AG20443 (cell line): ENCODE measurements at places on chromosomes 5 and 9.

DNA sequence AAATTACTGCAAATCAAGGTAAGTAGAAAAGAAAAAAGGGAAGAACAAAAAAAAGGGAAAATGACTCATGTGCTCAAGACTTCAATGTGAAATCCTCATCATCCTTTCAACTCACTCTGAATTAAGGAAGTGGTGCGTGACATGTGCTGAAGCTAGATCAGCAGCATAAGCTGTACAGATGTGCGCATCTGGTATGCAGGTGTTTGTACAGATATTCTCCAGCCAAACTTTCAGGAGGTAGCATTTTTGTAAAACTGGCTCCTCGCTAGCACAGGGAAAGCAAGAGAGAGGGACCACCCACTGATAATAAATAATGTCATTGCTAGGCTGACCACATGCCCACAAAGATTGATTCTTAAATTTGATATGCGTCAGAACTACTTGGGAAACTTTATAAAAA lies 253.9 kb upstream of the RGMB start:
- no peak for DNase-seq

- DNase-seq = peak; percentile 70
These were observed 33.7 kb downstream of the LHX2 start for GRCh38 chr9:124045076-124045829.

- peak; percentile 22 for DNase-seq
These were observed 28.5 kb downstream of the ZNF366 start for GRCh38 chr5:72478684-72479083.

DNA sequence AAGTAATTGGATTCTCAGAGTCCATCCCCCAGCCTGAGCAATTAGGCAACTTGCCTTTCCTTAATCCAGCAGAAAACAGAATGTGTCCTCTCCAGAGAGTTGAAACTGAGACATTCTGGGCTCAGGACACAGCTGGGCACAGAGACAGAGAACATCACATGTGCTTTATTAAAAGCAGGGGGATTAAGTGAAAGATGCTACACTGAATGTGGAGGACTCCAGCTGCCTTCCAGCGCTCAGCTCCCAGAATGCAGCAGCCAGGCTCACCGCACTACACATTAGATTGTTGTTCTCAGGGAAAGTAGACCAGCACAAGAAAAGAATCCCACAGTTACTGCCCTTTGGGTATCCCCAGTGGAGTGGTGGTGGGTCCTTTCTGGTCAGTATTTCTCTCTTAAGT lies 141.6 kb upstream of the IL12B start:
- DNase-seq = peak; percentile 15

DNA sequence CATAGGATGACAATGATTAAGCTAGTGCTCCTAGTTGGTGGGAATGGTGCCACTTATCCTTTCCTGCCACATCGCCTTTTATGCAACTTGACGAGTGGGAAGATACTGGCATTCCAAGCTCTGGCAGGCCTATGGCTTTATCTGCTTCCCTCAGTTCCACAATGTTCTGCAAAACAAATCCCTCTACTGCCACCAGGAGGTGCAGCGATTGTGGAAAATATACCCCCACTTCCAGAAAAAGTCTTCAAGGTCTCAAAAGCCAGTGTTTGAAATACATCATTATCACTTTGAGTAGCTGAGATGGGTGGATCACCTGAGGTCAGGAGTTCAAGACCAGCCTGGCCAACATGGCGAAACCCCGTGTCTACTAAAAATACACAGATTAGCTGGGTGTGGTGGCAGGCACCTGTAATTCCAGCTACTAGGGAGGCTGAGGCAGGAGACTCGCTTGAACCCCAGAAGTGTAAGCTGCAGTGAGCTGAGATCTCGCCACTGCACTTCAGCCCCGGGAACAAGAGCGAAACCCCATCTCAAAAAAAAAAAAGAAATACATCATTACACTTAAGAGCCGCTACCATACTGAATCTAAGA lies 3.4 kb downstream of the CLINT1 start:
- DNase-seq = peak; percentile 65

GRCh38 chr5:124433170-124433569 lies 313.3 kb downstream of the ZNF608 start:
- DNase-seq = no peak
